ENCODE measurements at places on chromosomes 3 and 15.
A peak's percentile ranks its signal among the peaks of the same experiment; 100 is the strongest.

DNA sequence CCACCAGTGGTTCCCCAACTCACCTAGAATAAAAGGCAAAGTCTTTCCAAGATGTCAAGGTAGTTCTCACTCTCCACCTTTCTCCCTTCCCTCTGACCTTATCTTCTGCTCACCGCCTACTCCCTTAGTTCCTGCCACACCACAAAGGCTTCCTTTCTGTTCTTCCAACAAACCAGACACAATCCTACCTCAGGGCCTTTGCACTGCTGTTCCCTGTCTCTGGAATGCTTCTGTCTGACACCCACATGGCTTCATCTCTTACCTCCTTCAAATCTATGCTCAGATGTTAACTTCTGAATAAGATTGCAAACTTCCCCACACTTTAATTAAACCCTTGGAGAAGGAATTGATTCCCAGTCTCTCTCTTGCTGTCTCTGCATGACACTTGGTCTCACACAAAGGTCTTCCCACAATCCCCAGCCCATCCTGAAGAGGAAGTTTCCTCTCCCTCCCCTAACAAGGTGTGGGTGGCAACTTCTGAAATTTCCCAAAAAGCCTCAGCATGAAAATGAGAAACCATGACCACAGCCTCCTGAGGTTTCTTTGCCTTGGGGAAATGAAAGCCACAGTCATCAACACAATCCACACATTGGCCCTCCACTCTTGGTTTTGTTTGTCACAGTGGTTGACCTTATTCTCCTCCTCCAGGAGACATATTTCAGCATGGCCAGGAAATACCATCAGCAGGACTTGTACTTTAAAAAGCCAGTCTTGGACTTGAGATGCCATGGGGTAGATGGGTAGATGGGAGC, 3.0 kb upstream of the RYK start:
- DNase-seq = no peak

DNA sequence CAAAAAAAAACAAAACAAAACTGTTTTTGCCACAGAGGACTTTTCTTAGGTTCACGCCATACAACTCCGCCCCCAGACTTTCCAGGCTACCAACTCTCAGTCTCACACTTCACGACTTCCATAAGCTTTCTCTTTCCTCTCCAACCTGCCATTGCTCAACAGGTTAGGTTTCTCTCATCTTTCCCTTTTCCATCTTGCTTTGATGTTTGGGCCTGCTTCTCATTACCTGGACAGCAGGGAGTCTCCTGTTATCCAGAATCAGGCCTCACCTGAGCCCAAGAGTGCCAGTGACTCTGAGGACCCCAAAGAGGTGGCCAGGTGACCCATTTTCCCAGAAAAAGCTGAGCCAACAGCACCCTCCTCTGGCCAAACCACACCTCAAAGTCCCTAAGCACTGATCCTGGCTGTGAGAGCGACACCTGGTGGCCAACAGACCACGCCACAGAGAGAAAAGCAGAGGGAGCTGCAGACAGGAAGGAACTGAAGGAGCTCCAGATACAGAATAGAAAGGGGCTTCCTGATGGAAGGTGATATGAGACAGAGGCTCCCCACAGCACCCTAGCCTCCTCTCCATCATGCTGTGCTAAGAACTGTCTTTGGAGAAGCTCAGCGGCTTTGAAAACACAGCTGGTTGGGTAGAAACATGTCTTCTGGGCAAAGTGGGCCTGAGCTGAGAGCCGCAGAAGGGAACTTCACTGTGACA, 4.0 kb downstream of the CCDC51 start:
- DNase-seq = peak; percentile 63

DNA sequence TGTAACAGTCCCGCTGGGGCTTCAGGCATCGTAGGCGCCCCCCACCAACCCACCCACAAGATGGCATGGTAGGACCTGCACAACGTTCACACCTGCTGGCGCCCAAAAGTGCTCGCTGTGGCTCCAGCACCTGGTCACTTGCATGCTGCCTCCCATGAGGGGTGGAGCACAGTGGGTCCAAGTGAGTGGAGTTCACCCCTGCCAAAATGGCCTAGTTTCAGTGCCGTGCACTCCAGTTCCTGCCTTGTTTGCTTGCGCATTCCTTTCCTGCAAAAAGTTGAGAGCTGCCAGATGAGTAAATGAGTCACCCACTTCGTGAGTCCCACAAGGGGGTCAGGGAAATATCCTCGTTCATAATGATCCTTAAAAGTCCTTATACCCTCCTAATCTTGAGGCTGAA, 788.7 kb upstream of the DPPA4 start:
- DNase-seq = no peak

- DNase-seq = no peak
Observed at GRCh38 chr3:193963808-193964516, 172.0 kb upstream of the HES1 start.

GRCh38 chr15:61367953-61368352, 138.9 kb upstream of the RORA start:
- DNase-seq = no peak

DNA sequence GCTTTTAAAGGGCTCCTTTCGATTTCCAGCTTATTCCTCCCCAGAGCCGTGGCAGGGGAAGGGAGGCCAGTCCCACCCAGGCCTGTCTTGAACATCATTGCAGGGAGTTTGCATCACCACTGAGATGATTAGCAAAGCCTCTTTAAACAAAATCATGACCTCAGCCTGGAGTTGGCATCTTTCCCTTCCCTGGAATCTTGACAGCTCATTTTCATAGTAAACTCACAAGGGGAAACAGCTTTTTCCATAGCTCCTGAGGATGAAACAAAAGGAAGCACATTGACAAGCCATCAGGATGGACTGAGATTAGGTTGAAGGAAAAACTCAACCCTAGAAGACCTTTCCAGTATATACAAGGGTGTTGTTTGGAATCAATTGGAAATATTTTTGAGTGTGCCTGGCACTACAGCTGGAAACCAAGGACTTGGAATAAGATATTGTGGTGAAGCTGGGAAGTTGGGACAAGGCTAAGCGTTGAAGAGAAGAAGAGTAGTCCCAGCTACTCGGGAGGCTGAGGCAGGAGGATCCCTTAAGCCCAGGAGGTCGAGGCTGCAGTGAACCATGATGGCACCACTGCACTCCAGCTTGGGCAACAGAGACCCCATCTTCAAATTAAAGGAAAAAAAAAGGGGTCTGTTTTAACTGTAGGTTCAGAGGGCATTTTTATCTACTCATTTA, 3.1 kb upstream of the LARP6 start:
- no peak for DNase-seq

DNA sequence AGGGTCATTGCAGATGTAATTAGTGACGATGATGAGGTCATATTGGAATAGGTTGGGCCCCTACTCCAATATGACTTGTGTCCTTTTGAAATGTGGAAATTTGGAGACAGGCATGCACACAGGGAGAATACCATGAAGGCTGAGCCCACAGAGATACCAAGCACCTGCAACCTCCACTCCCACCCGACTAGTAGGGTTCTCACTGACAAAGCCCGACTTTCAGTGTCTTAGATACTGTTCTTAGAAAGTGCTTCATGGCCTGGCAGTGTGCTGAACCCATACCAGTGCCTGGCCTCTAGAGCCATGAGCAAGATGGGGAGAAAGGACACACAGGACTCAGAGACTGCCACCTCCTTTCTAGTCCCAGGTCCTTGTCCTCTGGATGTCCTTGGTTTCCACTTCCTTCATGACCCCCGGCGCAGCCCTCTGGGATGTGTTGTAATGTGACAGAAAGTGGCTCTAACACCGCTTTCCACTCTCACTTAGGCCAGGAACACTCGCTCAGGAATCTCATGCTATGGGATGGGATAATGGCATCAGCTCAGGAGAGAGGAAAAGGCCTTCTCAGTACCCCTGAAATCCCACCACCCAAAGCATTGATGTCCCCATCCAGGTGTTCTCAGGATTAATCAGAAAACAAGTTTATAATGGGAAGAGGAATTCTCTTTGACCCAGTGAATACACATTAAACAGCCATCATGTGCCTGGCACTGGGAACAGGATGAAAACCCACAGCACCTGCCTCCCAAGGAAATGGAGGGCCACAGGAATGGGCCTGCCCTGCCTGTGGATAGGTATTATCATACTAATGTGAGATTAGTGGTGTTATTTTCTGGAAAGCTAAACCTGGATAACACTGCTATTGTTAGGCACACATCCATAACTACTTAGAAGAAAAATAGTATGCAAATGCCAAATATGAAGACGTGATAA, 59.9 kb downstream of the RPL39L start:
- no peak for DNase-seq

All from activated CD4-positive, CD25-positive, alpha-beta regulatory T cell (primary cell).